ENCODE measurements at places on chromosomes 7 and 10.

- DNase-seq: no peak
These were observed 8.4 kb upstream of the PURB start for GRCh38 chr7:44893710-44894234.

GRCh38 chr7:50664937-50665336, 99.7 kb upstream of the DDC start:
- DNase-seq: no peak

DNA sequence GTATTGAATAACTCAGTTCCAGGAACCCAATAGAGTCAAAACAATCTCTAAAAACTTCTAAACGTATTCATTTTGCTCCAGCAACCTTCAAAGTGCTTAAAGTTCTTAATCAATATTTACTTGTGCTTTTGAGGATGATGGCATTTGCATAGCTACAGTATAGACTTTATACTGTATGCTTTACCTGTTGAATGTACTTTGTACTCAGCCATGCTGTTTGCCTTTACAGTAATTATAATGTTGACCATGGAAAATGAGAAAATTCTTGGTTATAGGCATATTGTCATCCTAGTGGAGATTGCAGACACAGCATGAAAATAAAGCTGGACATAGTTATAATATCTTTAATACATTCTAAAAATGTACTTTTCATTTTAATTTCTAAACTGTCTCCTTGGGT, 762.7 kb upstream of the PHF14 start:
- DNase-seq: no peak

DNA sequence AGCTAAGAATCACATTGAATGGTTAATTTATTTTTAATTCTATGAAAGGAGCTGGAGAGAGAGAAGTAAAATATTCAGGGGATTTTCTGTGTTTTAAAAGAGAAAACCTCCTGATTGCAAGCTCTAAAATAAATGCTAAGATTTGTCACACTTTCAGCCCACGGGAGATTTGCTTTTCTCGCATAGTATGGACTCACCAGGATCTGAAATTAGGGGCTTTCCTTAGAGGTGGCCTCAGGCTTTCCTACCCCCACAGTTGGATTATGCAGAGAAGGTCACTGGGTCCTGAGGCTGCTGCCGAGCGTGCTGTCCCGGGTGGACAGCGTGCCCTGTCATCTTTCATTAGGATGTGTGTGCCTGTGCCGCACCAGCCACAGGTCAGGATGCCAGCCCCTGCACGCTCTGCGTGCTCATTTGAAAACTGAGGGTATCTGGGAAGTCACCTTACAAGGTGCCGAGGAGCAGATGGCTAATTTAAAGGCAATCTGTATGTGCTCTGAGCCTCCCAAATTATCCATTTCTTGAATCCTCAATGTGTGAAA, 258.8 kb downstream of the CELF2 start:
- DNase-seq: no peak

DNA sequence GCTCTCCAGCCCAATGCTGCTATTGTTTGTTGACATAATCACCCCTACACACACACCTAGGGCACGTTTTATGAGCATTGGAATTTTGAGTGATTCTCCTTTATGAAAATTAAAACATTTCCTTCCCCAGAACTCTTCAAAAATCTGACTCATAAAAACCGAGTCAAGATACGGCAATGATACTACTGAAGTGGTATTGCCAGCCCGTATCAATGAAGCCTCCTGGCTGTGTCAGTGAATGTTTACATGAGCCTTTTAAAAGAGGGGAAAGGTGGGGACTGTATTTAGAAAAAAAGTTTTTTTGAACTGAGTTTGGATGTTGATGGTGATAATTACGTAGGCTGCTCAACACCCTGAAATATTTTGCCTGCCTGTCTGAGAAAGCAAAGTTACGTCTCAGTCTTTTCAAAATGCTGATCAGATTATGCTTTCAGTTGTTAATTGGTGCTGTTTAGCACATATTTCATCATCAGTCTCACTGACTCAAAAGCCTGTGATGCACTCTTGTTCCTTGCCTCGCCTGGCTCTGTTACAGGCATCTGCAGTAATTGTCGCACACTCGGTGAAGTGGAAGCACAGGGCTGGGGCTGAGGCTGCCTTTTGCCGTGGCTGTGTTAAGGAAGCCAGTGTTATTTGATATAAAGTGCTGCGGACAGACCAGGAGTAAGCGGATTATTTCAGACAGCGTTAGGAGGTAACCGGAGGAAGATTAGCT, 157.4 kb upstream of the TCF7L2 start:
- DNase-seq: no peak

DNA sequence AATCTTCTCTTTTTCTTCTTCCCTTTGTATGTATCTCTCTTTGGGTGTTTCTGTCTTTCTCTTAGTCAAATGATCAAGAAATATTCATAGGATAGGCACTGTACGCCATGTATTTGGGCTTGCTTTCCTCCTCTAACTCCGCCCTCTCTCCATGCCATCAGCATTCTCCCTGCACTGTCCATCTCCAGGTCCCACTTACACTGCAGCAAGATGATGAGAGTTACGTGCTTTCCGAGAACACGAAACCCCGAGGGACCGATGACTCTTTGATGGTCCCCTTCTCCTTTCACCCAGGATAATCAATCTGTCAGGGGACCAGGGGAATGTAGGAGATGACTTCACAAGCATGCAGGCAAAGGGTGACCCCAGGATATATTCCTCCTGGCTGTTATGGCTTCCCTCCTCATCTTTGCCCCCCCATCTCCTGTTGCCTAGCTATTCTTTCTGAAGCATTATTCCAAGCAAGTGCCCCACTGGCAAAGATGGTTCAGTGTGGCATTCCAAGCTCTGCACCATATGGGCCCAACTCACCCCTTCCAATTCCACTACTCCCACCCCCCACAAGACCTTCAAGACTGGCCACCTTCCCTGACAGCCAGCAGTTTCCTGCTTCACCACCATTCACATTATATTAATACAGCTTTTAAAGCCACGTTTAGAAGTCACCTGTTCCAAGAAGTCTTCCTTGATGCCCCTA, 40.0 kb downstream of the HIF1AN start:
- no peak for DNase-seq

DNA sequence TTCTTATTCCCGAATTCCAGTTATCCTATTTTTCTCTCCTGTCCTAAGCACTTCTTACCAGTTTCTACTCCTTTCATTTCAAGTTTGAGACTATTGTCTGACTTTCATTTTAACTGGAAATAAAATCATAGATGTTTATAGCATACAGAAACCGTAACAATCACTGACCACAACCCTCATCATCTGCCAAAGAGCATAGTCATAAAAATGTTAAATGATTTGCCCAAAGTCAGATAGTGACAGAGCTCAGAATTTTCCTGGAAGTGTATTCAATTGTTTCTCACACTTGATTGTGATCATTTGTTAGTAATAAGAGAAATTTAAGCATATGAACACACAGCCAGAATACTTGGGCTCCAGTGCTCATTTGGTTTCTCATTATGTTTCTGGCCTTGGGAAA, 250.5 kb upstream of the PCDH15 start:
- no peak for DNase-seq

- DNase-seq: no peak
These were observed 11.5 kb downstream of the KLF6 start for GRCh38 chr10:3773460-3774017.

GRCh38 chr7:2325162-2325561, 10.9 kb upstream of the SNX8 start:
- DNase-seq: no peak

- DNase-seq: peak; percentile 79
These were observed 35.3 kb downstream of the CHST3 start for GRCh38 chr10:71999360-72000072.

DNA sequence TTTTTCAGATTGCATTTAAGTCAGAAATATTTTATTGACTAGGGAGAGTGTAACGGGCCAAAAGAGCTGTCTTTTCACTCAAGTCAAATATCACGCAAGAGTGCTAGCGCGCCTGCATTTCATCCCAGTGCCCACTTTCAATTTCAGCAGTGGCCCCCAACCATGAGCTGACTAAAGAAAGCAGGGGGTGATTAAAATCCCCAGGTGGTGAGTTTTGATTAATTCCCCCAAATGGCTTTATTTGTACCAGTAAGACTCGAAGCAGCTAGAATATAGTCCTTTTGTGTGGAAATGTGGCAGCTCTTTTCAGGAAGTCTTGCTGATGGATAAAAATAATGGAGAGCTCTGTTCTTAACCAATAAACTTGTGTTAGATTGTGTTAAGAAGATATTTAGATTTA, 35.3 kb downstream of the TRUB1 start:
- DNase-seq: no peak

DNA sequence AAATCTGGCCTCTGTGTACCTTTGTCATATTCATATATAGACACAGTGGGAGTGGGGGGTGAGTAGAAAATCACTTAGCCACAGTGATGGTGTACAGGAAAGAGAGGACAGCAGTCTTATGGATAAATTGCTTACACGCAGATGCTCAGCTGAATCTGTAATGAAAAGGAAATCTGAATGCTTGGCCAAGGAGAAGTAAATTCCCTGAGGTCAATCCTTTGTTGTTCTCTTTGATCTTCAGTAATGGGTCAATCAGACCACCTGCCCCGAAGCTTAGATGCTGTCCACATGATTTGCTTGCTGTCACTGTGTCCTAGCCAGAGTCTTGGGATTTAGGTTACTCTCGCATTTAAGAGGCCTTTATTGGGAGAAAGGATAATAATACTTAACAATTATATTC, 18.4 kb upstream of the EPHB6 start:
- DNase-seq: no peak

GRCh38 chr10:104232613-104233102, 494 bp upstream of the CFAP43 start:
- DNase-seq: no peak

GRCh38 chr10:72809006-72809405, 84.5 kb upstream of the OIT3 start:
- DNase-seq: no peak

- no peak for DNase-seq
These were observed 30.3 kb upstream of the LSM8 start for GRCh38 chr7:118153551-118154177.

GRCh38 chr10:19451937-19452336, 364.3 kb upstream of the PLXDC2 start:
- no peak for DNase-seq

- no peak for DNase-seq
These were observed 7.9 kb downstream of the GIMAP5 start for GRCh38 chr7:150745086-150745485.

DNA sequence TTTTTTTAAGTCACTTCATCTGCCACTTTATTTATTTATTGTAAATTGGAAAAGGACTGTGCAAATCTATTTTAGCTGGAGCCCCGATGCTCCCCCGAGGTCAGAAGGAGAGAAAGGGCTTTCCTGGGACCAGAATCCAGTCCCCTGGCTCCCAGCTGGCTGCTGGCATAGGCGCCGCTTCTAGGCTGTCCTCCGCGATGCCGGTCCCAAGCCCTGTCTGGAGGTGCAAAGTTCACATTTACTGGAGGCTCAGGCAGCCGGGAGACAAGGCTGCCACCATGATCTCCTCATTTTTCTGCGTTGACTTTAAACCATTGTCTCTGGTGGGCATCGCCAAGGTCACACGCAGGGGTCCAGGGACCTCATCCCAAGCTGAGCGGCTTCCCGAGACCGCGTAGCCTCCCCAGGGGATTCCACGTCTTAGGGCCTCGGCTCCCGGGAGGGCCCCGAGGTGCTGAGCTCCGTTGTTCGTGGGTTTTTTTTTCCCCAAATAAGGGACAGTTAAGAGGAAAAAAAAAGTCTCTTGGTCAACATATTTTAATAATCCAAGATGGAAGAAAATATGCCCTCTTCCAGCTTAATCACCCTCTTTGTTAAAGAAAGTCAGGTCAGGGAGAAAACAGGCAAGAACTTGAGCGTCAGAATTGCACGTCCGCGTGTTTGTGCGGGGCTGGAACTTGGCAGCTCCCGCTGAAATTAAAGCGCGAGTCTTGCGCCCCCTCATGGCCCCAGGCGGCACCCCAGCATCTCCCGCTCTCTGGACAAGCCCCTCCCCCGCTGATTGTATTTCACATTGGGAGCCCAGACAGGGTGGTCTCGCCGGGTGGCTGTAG, 11.9 kb downstream of the RGR start:
- no peak for DNase-seq

DNA sequence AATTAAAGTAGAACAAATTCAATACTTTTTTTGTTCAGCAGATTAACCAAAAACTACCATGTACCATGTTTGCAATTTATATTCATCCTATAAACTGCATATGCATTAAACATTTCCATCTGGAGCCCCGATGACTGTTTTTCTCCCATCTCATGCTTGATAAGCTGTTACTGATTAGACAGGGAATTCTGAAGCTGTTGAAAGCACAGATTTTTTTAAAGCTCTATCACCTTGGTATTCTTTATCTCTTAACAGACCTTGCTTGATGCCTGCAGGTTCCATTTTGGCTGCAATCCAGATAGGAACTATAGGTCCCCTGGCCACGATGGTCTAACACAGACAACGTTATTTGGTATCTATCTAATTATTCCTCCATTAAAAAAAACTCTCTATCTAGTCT, 961.7 kb downstream of the CNTNAP2 start:
- DNase-seq: no peak

DNA sequence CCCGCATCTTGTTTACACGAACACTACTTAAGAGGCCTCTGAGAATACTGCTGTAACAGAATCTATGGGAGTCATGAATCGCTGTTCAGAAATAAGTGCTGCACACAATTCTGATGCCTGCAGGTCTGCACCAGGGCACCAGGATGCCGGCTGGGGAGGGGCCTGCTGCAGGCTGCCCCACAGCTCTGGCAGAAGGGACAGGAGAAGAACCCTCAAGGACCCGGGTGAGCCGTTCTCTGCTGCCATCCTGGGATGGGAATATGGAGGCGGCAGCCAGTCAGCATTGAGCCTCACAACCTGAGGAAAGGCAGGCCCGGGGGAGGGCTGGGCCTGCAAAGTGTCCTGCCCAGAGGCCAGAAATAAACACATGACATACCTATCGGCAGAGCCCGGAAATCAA, 11.2 kb downstream of the TUBGCP2 start:
- DNase-seq: no peak

DNA sequence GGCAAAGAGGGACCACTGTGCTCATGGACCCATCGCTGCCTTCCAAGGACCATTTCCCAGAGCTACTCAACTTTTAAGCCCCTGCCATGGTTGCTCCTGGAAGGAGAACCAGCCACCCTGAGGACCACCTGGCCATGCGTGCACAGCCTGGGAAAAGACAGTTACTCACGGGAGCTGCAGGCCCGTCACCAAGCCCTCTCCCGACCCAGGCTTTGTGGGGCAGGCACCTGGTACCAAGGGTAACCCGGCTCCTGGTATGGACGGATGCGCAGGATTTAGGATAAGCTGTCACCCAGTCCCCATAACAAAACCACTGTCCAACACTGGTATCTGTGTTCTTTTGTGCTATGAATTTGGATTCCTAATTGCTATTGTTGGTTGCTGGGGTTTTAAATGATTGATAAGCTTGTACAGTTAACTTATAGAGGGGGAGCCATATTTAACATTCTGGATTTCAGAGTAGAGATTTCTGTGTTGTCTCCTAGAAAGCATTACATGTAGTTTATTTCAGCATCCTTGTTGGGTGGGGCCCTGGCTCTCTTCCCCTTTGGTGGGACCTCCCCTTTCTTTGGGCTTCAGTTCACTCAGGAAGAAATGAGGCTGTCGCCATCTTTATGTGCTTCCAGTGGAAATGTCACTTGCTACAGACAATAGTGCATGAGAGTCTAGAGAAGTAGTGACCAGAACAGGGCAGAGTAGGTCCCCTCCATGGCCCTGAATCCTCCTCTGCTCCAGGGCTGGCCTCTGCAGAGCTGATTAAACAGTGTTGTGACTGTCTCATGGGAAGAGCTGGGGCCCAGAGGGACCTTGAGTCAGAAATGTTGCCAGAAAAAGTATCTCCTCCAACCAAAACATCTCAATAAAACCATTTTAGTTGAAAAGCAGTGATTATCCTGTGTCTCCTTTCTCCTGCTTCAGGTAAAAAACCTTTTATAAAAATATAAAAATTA, 19.4 kb downstream of the LAT2 start:
- no peak for DNase-seq

- DNase-seq: no peak
These were observed at the start of gene GBX1 for GRCh38 chr7:151167197-151167961. GBX1 (minus strand) TSS chr7:151167694; CDS start chr7:151167548, 146 bp downstream.
